ENCODE measurements at places on chromosomes 5 and 9.

DNA sequence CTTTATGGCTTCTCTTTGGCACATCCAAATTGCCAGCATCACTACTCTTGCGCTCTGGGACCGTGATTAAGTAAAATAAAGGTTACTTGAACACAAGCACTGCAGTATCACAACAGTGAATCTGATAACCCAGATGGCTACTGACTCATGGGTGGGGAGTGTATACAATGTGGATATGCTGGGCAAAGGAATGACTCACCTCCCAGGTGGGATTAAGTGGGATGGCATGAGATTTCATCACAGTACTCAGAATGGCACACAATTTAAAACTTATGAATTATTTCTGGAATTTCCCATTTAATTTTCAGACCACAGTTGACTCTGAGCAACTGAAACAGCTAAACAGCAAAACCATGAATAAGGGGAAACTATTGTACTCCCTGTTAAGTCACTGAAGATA is 4.3 kb downstream of the GFM2 start:
- DNase-seq: no peak

DNA sequence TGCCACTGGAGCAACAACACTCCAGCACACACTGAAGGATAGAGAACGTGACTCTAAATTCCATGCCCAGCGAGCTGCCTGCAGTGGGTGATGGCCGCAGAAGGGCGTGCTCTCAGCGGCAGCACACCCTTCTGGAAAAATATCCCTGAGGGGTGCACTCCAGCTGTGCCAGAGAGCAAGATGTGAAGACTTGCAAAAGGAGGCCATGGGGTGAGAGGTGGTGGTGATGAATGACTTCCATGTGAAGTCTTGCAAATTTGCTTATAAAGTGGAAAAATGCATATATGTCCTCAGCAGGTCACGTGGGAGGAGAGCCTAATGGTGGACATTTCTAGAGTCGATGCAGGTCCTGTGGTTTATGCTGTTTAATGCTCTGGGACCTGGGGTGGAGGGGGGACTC is 39.8 kb upstream of the COL5A1 start:
- no peak for DNase-seq

GRCh38 chr9:113624721-113625120 is 161.2 kb downstream of the RGS3 start:
- DNase-seq: no peak

DNA sequence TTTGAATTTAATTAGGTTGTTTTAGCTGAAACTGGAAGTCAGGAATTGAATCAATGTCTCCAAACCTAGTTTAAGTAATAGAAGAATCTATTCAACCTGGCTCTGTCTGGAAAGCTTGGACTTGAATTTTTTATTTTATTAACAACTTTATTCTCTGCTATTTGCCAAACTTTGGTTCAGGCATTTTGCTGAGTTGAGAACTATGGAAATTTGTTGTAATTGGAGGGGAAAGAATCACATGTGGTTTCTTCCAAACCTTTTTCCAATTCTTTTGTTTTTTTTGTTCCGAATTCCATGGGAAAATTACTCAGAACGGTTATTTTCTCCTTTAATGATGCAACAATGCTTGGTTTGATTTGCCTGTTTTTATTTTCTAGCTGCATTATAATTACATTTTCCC is 98.2 kb upstream of the RPS23 start:
- DNase-seq: no peak

DNA sequence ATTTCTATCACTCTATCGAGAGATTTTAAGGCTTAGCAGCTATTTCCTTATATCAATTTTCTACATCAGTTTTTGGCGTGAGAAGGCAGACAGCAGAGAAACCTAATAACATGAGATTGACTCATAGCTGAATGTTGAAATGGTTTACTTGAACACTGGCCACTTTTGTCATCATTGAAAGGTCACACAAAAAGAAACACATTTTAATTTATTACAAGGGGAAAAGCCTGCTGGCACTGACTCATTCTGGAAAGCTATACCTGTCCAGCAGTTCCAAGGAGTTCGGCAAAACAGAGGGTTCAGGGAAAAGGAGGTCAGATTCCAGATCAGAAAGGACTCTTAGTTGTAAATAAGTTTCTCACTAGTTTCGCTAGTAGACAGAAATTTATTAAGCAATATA is 566.4 kb downstream of the DNAH5 start:
- no peak for DNase-seq

GRCh38 chr5:133579766-133580165 is 32.6 kb downstream of the FSTL4 start:
- no peak for DNase-seq

DNA sequence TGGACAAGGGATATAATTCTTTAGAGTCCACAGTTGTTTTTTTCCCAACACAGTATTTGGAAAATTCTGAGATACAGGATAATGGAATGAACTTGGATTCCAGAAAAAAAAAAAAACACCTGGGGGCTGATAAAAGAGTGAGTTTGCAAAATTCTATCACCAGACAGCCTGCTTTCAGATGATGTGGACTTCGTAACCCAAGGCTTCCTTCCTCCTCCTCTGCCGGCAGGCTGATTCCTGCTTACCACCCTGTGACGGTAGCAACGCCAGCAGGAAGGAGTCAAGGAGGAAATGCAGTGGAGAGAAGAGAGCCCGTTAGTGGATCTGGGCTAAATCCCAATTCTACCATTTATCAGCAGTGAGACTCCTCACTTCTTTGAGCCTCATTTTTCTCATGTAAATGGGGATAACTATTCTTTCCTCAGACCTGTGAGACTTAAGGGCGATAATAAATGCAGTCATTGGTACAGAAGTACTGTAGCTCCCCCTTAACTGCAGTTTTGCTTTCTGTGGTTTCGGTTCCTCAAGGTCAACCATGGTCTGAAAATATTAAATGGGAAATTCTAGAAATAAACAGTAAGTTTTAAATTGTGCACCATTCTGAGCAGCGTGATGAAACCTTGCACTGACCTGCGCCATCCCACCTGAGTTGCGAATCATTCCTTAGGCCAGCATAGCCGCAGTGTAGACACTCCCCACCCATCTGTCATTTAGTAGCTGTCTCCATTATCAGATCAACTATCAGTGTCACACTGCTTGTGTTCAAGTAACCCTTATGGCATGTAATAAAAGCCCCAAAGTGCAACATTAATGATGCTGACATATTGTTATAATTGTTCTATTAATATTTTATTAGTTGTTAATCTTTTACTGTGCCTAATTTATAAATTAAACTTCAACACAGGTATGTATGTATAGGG is 71.4 kb downstream of the DCP2 start:
- no peak for DNase-seq

- no peak for DNase-seq
Observed at GRCh38 chr9:109513871-109514270, 15.8 kb upstream of the PTPN3 start.

DNA sequence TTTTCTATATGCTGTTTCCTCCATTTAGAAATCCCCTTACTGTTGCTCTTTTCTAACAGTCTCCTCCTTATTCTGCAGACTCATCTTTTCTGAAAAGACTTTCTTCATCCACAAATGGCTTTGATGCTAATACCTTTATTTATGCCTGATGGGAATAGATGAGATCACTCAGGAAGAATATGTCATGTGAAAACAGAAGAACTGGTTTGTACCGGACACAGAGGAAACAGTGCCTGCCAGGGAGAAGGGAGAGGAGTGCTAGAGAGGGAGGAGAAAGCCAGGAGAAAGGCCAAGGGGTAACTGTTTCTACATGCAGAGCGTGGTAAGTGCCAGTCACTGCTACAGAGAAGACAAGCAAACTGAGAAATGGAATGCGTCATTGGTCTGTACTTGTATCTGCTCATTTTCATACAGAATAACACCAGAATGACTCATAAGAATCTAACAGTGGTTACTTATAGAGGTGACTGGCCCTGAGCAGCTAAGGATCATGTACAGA is 45.9 kb upstream of the PJA2 start:
- DNase-seq: no peak

- DNase-seq: no peak
Observed at GRCh38 chr5:142692321-142692894, 6.5 kb upstream of the FGF1 start.

DNA sequence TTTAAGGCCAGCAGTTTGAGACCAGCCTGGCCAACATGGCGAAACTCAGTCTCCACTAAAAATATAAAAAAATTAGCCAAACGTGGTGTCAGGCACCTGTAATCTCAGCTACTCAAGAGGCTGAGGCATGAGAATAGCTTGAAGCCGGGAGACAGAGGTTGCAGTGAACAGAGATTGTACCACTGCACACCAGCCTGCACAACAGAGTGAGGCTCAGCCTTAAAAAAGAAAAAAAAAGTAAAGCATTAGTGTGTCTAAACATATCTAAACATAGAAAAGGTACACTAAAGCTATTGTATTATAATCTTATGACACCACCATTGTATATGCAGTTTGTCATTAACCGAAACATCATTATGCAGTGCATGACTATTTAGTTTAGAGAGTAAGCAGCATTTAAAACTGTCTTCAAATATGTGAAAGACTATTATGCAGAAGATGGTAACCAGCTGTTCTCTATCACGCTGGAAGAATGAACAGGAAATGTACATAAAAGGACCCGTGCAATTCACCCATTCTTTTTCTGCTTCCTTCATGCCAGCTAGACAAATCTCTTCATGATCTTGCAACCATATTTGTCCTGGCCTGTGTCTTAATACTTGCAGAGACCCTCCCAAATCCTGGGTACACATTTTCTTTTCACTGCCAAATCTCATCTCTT is 58.6 kb downstream of the ITGA1 start:
- no peak for DNase-seq

DNA sequence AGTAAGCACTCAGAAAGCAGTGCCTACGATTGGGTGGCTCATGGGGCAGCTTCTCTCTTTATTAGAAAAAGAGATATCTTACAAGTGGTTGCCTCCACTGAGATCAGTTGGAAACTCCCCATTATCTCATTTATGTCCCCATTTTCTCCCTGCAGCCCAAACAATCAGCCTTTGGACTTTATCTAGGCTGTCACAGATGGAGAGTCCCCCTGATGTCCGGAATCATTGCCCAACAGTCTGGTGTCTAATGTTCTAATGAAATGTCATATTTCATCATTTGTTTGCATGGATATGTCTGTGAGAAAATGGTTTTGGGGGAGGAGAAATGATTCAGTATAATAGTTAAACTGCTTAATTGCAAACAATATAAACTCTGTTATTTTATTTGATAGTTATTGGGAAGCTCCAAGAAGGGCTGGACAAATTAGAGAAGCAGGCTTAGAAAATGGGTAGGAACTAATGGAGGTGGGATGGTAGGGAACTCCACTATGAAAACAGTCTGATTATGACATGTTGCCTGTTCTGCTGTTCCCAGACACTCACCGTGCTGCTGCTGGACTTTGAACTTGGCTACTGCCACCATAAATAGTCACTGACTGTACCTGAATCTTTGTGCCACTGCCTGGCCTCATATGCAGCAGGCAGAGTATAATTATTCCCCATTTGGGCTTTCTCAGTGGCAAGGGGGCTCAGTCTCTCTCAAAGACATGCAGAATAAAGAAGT is 38.3 kb upstream of the SMAD5 start:
- no peak for DNase-seq
